ENCODE measurements at places on chromosomes 7 and 10.

GRCh38 chr7:155713384-155713783 is 68.9 kb downstream of the RBM33 start:
- no peak for DNase-seq

- DNase-seq: no peak
These were observed 474.2 kb downstream of the ADRA2A start for GRCh38 chr10:111551001-111551400.

DNA sequence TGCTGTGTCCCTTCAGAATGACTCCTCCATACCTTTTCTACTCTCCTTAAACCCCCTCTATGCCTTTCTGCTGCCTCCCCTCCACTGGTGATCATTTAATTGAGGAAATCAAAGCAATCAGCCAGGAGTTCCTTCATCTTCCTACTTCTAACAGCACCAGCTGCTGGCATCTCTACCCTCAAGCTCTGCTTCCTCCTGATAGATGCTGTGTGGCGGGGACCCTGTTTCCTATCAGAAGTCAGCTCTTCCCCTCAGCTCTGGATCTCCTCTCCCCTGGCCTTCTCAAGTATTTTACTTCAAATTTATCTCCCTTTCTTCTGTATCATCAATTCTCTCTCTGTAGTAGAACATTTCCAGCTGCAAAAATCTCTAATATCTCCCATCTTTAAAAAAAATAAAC is 183.7 kb downstream of the ELMO1 start:
- DNase-seq: no peak

GRCh38 chr10:113037218-113037617 is 87.2 kb downstream of the TCF7L2 start:
- DNase-seq: no peak

DNA sequence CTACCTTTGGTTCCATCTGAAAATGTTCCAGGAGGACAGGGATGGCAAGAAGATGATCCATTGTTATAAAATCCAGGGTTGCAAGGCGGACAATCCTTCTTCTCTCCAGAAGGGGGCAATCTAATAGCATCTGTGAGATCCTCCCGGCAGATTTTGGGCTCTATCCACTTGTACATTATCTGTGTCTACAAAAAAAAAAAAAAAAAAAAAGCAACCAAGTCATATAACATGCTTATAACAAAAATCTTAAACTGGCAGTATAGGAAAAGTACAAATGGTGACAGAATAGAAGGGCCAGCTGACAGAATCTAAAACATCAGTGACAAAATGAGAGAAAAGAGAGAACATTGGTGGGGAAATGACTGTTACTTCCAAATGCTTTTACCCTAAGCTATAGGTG is 132.7 kb downstream of the ELAPOR2 start:
- no peak for DNase-seq

- no peak for DNase-seq
These were observed 201.5 kb downstream of the CDK14 start for GRCh38 chr7:90797596-90797995.

DNA sequence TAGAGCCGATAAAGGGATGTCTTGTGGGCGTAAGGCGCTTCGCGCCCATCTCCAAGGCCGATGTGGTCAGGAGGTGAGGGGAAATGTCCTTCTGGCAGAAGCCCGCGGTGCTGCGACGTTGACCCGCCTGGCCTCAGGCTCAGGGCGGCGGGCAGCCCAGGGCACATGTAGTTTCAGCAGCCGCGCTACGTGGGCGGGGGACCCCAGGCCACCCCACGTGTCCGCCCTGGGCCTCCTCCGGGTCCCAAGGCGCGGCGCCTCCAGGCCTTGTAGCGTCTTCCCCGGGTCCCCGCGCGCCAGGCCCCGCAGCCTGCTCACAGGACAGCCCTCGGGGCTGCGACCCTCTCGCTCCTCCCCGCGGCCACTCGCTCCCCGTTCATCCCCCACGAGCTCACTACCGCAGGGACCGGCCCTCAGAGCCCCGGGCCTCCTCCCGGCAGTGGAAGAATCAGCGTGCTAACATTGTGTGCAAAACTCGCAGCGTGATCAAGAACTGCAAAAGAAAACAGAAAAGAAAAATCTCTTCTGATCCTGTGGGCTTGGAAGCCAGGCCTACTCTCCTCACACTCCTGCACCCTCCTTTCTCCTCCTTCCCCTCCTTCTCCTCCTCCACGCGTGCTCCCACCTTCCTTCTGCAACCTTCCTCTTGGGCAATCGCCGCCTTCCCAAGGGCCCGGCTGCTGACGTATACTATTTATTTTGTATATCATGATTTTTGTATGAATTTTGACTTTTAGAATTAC is 4.4 kb upstream of the TBX20 start:
- no peak for DNase-seq

GRCh38 chr7:108455551-108455997 is 662 bp downstream of the NRCAM start:
- peak; percentile 50 for DNase-seq

- DNase-seq: peak; percentile 79
These were observed 275.2 kb downstream of the PHTF2 start for GRCh38 chr7:78073609-78074382.

GRCh38 chr7:56229631-56230030 is 113.4 kb upstream of the NUPR2 start:
- no peak for DNase-seq

DNA sequence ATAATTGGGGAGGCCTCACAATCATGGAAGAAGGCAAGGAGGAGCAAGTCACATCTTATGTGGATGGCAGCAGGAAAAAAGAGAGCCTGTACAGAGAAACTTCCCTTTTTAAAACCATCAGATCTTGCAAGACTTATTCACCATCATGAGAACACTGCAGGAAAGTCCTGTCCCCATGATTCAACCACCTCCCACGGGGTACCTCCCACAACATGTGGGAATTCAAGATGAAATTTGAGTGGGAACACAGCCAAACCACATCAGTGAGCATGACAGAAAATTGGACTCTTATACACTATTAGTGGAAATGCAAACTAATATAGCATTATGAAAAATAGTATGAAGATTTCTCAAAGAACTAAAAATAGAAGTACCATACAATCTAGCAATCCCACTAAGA is 271.2 kb downstream of the MAGI2 start:
- no peak for DNase-seq

- no peak for DNase-seq
These were observed 33.6 kb upstream of the DRGX start for GRCh38 chr10:49429458-49429857.

- no peak for DNase-seq
These were observed 1.1 kb upstream of the PWWP2B start for GRCh38 chr10:132395704-132396493.

DNA sequence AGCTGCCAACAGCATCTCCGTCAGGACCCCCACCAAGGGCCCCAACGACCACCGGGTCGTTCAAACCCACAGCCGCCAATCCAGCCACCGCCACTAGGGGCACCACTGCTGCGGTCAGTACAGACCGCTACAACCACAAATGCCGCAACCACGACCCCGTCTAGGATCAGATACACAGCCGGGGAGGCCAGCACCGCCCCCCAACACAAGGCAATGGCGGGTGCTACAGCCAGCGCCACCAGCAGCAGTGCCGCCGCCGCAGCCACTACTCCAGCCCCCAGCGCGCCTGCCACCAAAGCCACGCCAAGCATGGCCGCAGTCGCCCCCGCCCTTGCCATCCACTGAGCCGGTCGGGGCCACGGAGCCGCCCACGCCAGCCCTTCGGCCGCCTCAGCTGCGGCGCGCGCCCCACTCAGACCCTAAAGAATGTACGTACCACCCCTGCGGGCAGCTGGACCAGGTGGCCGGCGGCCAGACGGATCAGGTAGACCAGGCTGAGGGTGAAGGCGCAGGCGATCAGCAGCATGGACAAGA is 473 bp downstream of the CYP51A1 start:
- peak; percentile 35 for DNase-seq

DNA sequence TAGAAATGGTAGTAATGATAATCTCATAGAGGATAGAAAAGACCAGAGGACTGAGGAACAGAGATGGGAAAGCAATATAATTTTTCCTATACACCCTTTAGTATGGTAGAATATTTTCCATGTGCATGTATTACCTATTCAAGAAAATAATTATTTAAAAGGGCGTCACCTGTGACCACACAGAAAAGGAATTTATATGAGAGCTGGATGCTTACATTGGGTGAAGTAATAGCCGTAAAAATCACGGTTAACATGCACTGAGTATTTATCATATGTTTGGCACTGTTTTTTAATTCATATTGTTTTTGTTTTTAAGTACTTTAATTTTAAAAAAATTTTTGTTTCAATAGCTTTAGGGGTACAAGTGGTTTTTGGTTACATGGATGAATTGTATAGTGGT is 195.1 kb downstream of the IPMK start:
- DNase-seq: no peak

DNA sequence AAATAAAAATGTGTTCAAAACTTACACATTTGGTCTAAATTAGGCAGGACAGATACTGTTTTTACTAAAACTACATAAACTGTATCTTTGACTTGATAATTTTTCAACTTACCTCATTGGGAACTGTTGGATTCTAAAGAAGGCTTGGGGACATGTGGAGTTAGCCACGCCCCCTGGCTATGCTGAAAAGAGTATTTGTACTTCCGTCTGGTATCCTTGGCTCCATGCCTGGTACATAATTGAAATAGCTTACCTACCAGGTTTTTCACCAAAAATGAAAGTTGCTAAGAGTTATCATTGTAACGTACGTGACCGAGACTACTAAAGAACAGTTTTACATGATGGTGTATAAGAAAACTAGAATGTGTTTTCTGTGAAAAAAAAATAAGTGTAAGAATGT is 604.8 kb upstream of the IGFBP3 start:
- DNase-seq: no peak

DNA sequence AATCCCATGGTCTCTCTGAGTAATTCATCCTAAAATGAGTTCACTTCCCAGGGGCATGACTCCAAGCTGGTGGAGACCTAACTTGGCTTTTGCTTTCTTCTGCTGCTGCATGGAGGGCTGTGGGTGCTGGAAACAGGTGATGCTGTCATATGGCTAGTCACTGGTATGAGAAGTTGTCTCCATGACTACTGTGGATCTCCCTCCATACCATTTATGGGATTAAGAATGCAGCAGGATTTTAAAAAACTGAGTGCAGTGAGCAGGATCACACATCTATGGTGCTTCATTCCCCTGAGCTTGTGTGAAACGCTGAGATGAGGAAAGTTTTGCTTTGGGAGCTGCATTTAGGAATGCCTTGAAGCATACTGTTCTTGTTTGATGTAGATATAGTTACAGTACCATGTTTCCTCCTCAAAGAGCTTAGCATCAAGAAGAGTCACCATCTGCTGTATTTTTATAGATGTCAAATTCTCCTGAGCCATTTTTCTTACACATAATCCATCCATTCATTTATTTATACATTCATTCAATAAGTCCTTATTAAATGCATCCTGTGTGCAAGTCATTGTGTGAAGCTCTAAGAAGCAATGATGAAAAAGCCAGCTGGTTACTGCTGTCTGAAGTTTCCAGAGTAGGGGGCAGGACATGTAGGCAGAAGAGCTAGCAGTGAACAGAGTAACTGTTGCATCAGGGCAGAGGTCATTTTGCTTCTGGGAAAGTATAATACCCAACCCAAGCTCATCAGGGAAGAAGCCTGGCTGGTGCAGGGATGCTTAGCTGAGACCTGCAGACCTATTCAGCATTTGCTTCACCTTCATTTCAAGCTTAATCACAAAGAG is 534.8 kb downstream of the AUTS2 start:
- DNase-seq: no peak

DNA sequence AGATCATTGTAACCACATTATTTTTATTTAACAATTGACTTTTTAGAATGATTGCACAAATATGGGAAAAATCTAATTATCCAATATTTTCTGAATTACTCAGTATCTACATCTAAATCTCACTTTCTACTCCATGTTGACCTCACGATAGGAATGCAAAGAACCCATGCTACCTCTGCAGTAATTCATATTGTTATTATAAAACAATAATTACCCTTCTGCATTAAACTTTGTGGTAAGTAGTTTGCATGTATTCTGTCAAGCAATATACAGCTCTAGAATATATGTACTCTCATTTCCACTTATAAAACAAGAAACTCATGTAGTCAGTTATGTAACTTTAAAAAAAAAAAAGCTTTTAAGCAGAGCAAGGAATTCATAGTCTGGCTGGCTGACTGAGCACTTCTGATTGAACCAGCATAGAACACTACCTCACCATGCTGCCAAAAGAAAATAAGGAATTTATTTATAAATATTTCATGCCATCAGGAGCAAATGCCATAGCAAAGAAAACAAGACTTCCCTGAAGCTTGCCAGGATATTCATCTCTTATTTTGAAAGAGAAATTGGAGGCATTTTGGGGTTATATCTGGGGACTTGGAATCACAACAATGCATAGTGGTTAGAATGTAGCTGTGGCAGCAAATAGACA is 895.7 kb downstream of the XPNPEP1 start:
- no peak for DNase-seq

GRCh38 chr10:34407324-34407805 is 407.7 kb downstream of the PARD3 start:
- DNase-seq: no peak

GRCh38 chr10:93995598-93996271 is 2.0 kb downstream of the PLCE1 start:
- no peak for DNase-seq

DNA sequence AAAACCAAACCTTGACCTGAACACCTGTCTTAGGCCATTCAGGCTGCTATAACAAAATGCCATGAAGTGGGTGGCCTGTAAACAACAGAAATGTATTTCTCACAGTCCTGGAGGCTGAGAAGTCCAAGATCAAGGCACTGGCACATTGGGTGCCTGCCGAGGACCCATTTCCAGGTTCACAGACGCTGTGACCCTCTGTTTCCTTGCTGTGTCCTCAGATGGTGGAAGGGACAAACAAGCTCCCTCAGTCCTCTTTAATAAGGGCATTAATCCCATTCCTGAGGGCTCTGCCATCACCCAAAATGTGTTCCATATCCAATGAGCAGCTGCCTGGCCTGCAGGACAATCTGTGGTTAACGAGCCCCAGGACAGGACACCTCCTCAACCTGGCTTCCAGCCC is 67.6 kb downstream of the ITGB1 start:
- no peak for DNase-seq

GRCh38 chr10:113528876-113529275 is 24.0 kb upstream of the HABP2 start:
- DNase-seq: no peak

DNA sequence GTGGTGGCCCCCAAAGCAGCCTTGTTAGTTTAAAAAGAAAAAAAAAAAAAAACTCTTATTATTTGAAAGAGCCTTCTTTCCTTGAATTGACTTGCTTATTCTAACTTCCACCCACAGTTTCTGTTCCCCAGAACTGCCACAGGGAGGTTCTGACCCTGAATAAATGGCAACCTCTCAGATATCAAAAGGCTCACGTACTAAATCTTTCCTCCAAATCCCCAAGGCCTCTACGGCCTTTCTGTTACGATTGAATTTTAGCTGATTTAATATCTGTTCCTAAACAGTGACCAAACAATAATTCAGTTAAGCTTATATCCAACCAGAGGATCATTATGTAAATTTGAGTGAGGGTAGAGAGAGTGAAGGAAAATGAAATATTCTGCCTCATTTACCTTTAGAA is 482.8 kb downstream of the GFRA1 start:
- no peak for DNase-seq

- DNase-seq: no peak
These were observed 613.8 kb downstream of the PHTF2 start for GRCh38 chr7:78412216-78412858.
